NCI-H2029 treated with DMSO at 0.1 percent for 48 hours (cell line): ENCODE measurements at places on chromosomes 1 and 21.

GRCh38 chr1:170700842-170701615 lies 37.1 kb downstream of the PRRX1 start:
- DNase-seq: no peak

DNA sequence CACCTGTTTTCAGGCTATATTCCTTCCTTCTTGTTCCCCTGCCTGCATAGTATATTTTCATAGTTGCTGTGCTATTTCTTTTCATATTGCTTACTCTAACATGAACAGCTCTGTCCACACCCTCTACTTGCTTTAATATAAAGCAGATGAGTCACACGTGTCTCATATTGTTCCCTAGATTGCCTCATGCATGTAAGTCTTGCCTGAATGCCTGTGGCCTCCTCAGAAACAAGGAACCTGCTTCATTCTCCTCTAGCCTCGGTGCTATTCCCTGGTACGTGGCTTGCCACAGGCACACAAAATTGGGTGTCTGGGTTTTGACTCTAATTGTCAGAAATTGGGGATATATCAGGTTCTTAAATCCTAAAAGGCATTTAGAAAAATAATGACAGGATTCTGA lies 16.5 kb upstream of the PKP1 start:
- no peak for DNase-seq

- DNase-seq: no peak
Observed at GRCh38 chr1:24203404-24203803, 16.3 kb upstream of the IFNLR1 start.

GRCh38 chr21:25396135-25396711 lies 211.1 kb downstream of the MRPL39 start:
- no peak for DNase-seq

GRCh38 chr1:46677339-46677738 lies 5.7 kb downstream of the TEX38 start:
- DNase-seq: no peak

GRCh38 chr1:33152685-33153432 lies 29.0 kb downstream of the TRIM62 start:
- no peak for DNase-seq

- DNase-seq: no peak
Observed at GRCh38 chr1:36570478-36571060, 87.9 kb upstream of the CSF3R start.

- DNase-seq: no peak
Observed at GRCh38 chr1:225509770-225510169, 81.9 kb upstream of the LBR start.

DNA sequence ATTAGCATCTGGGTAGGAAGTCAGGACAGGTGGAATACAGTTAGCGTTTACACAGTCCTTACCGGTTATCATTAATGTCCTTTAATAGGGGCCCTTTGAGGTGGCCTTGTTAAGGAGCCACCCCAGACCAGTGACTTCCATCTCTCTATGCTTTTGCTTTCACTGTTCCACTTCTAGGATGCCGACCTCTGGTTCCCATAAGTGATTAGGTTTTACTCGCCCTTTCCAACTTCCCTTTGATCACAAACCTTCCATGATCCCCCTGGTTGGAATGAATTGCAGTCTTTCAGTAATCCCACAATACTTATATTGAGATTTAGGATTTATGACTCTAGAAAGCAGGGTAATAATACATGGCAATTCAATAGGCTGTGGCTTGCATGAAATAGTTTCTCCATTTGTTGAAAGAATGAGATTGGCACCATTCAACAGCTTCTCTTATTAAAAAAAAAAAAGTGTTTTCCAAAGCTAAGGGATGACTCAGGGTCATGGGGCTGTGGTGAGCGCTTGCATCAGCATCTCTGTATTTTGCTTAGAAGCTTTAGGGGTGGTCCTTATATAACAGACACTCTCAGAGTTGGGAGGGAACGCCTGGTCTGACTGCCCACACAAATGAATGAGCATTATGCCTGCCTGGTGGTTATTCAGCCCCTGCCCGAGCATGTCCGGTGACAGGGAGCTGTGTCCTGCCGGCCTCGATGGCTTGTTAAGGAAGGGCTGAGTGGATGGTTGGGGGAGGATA lies 110.5 kb downstream of the CNIH3 start:
- DNase-seq: no peak

- DNase-seq: no peak
Observed at GRCh38 chr1:176559474-176559873, 96.5 kb downstream of the PAPPA2 start.

- no peak for DNase-seq
Observed at GRCh38 chr1:86197206-86197855, 40.8 kb upstream of the COL24A1 start.

DNA sequence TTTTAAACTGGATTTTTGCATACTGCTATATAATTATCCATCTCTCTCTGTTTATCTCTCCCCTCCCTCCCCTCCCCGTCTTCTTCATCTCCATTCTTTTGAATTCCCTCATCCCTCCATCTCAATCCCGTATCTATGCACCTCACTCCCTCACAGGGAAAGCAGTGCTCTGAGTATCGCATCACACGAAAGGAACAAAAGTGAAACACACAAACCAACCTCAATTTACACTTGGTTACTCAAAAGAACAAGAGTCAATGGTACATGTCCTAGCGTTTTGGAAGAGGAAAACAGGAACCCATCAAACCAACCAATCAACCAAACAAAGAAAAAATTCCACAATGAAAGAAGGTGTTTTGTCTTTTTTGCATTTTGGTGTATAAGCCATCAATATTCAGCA lies 115.1 kb downstream of the NBPF12 start:
- no peak for DNase-seq

- DNase-seq: no peak
Observed at GRCh38 chr1:37181425-37181824, 147.1 kb upstream of the GRIK3 start.

DNA sequence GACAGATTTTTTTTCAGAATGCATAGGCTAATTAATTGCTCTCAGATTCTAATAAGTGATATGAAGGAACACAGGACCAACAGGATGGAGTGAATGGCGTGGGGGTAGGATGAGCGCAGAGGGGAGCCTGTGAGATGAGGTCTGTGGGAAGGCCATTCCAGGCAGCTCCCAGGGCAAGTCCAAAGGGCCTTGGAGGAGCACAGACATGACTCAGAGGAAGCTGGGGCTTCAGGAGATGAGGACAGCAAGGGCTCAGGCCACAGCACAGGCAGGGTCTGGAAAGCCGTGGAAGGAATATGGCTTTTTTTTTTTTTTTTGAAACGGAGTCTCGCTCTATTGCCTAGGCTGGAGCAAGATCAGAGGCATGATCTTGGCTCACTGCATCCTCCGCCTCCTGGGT lies 35.1 kb downstream of the FMN2 start:
- DNase-seq: no peak

- peak; percentile 87 for DNase-seq
Observed at GRCh38 chr1:41282679-41283317, 40.7 kb upstream of the SCMH1 start.

- DNase-seq: no peak
Observed at GRCh38 chr1:226593541-226593940, 45.0 kb downstream of the STUM start.

GRCh38 chr1:245466261-245466660 lies 311.5 kb downstream of the KIF26B start:
- no peak for DNase-seq

DNA sequence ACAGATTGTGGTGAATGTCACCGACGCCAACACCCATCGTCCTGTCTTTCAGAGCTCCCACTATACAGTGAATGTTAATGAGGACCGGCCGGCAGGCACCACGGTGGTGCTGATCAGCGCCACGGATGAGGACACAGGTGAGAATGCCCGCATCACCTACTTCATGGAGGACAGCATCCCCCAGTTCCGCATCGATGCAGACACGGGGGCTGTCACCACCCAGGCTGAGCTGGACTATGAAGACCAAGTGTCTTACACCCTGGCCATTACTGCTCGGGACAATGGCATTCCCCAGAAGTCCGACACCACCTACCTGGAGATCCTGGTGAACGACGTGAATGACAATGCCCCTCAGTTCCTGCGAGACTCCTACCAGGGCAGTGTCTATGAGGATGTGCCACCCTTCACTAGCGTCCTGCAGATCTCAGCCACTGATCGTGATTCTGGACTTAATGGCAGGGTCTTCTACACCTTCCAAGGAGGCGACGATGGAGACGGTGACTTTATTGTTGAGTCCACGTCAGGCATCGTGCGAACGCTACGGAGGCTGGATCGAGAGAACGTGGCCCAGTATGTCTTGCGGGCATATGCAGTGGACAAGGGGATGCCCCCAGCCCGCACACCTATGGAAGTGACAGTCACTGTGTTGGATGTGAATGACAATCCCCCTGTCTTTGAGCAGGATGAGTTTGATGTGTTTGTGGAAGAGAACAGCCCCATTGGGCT lies 3.0 kb downstream of the CELSR2 start:
- DNase-seq: no peak

DNA sequence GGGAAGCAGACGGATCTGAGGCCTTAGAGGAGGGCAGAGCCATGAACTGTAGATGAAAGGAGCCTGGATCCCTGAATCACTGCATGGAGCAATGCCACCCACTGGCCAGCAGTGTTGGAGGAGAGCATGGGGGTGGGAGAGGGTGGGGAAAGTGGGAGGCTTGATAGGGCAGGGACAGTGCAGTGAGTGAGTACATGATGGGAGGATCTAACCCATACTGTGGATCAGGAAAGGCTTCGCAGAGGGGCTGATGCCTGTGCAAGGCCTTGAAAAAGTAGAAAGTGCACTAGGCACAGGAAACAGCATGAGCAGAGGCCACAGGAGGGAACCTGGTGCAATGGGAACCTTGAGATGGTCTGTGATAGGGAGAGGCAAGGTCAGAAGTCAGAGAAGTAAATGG lies 391.9 kb downstream of the PTPRU start:
- no peak for DNase-seq

DNA sequence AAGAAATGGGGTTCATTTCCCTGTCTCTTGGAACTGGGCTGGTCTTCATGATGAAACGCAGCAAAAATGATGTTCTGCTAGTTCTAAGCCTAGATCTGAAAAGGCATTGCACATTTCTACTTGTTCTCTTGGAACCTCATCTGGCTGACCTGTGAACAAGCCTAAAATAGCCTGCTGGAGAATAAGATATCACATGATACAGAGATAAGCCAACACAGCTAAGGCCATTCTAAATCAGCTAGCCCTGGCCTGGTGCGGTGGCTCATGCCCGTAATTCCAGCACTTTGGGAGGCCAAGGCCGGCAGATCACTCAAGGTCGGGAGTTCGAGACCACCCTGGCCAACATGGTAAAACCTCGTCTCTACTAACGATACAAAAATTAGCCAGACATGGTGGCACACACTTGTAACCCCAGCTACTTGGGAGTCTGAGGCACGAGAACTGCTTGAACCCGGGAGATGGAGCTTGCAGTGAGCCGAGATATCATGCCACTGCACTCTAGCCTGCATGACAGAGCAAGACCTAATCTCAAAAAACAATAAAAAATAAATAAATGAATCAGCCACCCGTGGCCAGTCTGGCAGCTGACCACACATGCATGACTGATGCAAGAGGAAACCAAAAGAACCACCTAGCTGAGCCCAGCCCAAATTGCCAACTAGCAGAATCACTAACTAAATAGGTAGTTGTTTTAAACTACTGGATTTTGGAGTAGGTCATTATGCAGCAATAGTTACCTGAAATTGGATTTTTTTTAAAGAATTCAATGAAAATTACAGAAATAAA lies 18.0 kb downstream of the CD244 start:
- DNase-seq: no peak

- no peak for DNase-seq
Observed at GRCh38 chr1:186456729-186457255, 4.1 kb downstream of the PDC start.

DNA sequence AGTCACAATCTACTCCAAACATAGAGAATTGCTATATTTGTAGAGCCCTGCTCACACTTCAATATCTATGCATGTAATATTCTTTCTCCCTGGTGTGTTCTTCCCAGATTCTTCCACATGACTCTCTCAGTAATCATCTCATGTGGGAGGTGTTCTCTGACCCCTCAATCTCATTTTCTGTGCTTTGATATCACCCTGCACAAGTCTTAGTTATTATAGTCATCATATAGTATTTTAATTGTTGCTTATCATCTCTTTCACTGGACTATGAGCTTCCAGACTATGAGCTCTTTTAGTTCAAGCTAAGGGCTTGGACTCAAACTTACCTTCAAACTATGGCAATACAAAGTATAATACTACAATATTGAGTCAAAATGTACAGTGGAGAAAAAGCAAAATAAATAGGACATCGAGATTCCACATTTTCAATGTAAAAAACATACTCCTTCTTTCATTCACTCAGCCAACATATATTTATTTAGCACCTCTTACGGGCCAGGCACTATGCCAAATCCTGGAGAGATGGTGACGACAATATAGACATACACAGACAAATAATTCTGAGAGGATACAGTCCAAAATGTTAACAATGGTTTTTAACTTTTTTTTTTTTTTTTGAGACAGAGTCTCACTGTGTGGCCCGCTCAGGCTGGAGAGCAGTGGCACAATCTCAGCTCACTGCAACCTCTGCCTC lies 12.7 kb downstream of the TESK2 start:
- DNase-seq: peak; percentile 64

DNA sequence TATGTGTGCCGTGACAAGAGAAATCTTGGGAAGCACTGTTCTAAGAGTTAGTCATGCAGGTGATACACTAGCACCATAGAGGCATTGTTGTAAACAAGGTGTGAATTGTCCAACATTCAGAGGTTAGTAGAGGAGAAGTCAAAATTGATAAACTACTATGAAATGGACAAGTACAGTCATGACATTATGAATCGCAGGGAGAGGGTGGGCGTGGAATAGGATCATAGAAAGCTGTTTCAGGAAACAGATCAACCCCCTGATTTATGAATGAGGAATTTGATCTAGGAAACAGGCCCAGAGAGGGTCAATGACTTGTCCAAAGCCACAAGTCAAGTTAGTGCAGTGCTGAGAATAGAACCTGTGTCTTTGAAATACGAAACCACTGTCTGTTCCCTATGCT lies 58.5 kb upstream of the LAX1 start:
- no peak for DNase-seq

GRCh38 chr1:18724801-18725200 lies 94.2 kb downstream of the PAX7 start:
- DNase-seq: no peak

- no peak for DNase-seq
Observed at GRCh38 chr1:21921100-21921875, 15.8 kb downstream of the HSPG2 start.

DNA sequence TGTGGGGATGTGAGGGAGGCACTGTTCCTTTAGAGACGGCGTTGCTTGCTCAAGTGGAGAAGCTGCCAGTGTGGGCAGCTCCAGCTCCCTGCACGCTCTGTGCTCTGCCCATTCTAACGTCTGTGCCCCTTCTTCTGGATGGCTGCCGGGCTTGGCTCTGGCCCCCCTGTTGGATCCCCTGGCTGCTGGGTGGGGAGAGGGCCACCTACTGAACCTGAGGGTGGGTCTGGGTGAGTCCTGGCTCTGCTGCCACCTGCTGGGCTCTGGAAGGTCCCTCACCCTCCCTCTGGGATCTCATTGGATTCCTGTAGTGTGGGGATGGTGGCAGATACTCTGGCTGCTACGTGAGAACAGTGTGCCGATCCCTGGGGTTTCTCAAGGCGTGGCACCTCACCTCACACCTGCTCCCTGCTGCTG lies 5.0 kb downstream of the PFKL start:
- no peak for DNase-seq
